H9 (cell line): ENCODE measurements at places on chromosomes 7 and 10. TPM values are rescaled to one million over a fixed set of nuclear protein-coding genes. Genes with fewer than 3 reads are reported as not detected.

GRCh38 chr10:99981581-99982199 is 28.1 kb downstream of the DNMBP start:
- no peak for DNase-seq

DNA sequence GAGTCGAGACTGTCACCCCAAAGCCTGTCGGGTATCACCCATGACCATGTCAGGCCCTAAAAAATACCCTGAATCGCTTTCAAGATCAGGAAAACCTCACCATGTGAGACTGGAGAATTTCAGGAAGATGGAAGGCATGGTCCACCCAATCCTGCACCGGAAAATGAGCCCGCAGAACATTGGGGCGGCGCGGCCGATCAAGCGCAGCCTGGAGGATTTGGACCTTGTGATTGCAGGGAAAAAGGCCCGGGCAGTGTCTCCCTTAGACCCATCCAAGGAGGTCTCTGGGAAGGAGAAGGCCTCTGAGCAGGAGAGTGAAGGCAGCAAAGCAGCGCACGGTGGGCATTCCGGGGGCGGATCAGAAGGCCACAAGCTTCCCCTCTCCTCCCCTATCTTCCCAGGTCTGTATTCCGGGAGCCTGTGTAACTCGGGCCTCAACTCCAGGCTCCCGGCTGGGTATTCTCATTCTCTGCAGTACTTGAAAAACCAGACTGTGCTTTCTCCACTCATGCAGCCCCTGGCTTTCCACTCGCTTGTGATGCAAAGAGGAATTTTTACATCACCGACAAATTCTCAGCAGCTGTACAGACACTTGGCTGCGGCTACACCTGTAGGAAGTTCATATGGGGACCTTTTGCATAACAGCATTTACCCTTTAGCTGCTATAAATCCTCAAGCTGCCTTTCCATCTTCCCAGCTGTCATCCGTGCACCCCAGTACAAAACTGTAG is 176.2 kb downstream of the RTKN2 start:
- DNase-seq: no peak

The HTR5A gene
- total RNA-seq: not detected in 2 replicates

The ADGRA1 gene
- 0.11 and 0.13 TPM in 2 replicates for total RNA-seq

The PRR15 gene
- 15.1 and 15.5 TPM in 2 replicates for total RNA-seq

DNA sequence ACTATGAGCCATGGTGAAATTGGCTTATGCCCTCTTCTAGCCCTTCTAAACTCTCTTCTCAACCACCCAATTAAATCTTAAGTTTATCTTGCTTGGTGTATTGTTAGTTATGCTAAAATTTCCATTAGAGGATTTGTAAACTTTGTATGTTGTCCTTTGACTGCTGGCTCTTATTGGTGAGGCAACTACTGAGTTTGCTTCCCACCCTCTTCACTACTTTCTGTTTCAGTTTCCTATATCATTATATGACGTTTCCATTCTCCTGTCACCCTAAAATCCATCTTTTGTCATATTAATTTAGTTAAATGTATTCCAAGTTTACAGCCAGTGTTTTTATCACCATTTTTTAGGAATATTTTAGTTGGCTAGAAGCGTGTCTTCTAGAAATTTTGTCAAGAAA is 80.9 kb upstream of the VWC2 start:
- DNase-seq: no peak

- DNase-seq: peak; percentile 17
Observed at GRCh38 chr10:43128331-43128730, 9.9 kb upstream of the CSGALNACT2 start.

DNA sequence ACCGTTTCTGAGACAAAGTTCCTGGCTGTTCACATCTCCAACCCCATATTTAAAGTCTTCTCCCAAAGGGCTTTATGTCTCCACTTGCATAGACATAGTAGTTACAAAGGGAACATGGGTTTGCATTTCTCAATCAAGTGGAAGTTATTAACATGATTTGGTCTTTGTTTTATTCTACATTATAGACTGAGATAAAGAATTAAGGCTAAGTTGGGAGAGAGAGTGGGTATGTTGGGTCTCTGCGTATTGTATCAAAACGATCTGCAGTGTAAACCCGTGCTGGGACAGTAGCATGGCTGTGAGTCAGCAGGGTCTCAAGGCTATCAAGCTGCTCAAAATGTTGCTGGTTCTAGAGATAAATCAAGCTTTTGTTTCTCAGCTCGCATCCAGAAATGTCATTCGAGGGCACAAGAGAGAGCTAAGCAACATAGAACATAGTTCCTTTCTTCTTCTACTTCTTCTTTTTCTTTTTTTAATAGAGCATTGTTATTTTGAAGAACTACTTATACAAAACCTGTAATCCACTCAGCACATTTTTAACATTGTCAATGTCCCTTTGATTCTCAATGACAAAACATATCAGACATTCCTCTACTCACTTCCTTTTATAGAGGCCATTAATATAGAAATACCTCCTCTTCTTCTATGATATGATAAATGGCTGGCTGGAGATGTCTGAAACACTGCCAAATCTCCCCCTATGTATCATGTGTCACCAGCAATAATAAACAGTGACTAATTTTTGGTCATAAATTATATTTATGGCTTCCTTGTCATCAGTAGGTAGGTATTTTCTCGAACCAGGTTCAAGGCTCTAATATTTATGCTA is 34.5 kb upstream of the RHOBTB1 start:
- no peak for DNase-seq

The SDK1 gene
- 8.4 and 8.7 TPM in 2 replicates for total RNA-seq

DNA sequence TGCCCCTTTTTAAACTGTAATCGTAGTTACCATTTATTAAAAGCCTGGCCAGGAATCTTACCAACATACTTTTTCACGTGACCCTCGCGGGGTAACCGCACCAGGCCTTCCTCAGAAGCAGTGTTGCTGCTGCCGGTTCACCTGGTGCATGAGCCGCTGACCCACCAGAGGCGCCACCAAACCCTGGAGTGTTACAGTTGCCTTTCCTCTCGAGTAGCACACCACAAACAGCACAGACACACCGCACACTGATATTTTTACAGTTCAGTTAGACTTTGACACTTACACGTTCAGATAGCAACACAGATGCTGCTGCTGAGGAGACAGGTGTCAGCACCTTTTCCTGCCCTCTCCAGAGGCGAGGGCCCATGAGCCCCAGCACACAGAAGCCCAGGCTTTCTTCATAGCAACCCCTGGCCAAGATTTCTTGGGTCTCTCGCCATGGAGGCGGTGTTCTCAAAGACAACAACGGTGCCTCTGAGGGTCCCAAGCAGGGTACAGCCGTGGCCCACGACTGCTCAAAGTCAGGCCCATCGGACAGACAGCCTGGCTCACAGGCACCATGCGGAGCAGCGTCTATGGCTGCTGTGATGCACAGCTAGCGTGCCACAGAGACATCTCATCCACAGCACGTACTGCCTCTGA is 123.1 kb downstream of the DIP2C start:
- DNase-seq: peak; percentile 22
